Mammary epithelial cell (primary cell): ENCODE measurements at places on chromosomes 5 and 9. TPM values are rescaled to one million over a fixed set of nuclear protein-coding genes. Genes with fewer than 3 reads are reported as not detected.

- DNase-seq: no peak
Measured at GRCh38 chr5:144712090-144712489, 541.4 kb downstream of the KCTD16 start.

GRCh38 chr5:68565427-68565826, 349.9 kb downstream of the PIK3R1 start:
- DNase-seq: no peak

The MED10 gene
- total RNA-seq: 59.5 and 85.0 TPM in 2 replicates

GRCh38 chr9:99137891-99138290, 33.0 kb downstream of the TGFBR1 start:
- DNase-seq: no peak

GRCh38 chr9:125889112-125889475, 141.9 kb downstream of the PBX3 start:
- DNase-seq: peak; percentile 63

DNA sequence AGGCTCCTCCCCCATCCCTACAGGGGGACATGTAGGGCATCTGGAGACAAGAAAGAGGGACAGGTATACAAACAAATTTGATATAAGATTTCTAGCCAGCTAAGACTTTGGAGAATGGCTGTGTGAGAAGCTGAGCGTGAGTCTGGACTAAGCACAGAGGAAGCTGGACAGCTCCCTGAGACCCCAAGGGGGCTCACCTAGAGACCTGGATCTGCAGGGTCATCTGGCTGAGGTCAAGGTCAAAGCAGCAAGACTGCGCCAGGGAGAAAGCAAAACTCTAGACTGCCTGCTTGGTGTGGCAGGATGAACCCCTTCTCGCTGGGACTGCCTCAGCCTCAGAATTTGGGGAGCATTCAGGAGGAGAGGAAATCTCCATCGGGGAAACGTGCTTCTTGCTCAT, 8.0 kb upstream of the GSN start:
- no peak for DNase-seq

GRCh38 chr5:152900332-152900731, 495.3 kb upstream of the NMUR2 start:
- no peak for DNase-seq

The PCDHB16 gene
- 0.21 and 0.56 TPM in 2 replicates for total RNA-seq

The SLC36A3 gene
- not detected in 2 replicates for total RNA-seq

- DNase-seq: peak; percentile 52
Measured at GRCh38 chr5:145960848-145961600, 24.6 kb downstream of the SH3RF2 start.

DNA sequence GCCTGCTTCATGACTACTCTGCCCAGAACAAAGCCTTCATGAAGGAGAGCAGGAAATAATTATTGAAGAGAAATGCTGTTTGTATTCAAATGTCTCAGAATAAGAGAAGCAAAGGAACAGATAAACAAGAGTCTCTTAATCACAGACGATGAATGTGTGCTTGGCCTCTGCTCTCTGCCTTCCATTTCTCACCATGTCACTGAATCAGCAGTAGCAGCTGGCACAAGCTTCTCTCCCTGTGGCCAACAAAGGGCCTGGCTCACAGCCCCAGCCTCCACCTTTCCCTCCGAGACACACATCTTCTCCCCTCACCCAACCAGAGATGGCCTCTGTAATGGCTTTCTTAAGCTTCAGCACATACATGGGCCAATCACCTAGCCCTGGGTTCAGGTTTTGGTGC, 128.1 kb upstream of the SLIT3 start:
- no peak for DNase-seq

The SLC4A9 gene
- under 0.01 TPM for total RNA-seq

DNA sequence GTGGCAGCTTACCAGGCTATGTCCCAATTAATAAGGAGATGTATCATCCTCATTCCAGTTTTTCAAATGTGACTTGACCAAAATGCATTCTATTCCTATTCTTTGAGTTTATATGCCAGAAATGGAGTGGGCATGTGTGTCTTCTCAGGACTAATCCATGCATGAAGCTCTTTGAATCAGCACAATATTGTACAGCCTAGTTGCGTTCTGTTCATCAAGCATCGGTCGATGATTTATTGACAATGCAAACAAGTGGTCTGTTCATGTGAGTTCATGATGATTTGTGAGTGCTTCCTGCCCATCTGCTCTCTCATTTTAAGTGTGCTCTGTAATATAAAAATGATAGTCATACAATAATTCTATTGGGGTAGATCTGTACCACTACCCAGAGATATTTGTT, 48.3 kb downstream of the PALM2AKAP2 start:
- DNase-seq: no peak

The RANBP3L gene
- not detected in 2 replicates for total RNA-seq

The HTR4 gene
- not detected for total RNA-seq

- peak; percentile 73 for DNase-seq
Measured at GRCh38 chr5:149799119-149799623, 69.1 kb downstream of the PPARGC1B start.

DNA sequence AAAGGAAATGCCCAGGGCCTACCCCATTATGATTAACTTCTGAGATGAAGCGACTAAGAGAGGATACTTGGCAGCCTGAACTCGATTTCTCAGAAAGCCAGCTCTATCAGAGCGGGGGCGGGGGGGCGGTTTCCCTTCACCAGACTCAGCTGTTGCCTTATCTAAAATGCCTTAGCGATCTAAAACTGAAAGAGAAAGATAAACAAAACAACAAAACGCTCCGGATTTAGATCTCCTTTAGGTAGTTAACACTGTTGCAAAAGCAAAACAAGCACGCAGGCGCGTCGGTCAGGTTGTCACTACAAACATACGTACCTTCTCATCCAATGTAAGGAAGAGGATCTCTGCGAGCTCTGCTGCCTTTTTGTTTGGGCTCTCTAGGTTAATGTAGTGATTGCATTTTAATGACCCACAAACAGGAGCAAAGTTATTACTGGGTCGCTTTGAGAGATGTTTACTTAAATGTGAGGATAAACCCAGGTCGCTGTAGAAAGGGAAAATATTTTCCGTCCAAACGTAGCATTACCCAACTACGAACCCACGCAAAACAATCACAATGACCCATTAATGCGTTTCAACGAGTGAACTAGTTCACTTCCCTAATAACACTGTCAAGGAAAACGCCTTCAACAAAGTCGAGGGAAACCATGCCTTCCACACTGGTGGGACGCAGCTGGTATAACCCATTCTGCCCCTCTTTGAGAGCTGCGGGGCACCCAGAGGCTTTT, 982 bp downstream of the EPB41L4A start:
- DNase-seq: peak; percentile 46

GRCh38 chr9:107612136-107612535, 122.6 kb upstream of the KLF4 start:
- DNase-seq: no peak

The CCNI2 gene
- not detected in 2 replicates for total RNA-seq

The PCDHGA8 gene
- total RNA-seq: 0.87 and 1.1 TPM in 2 replicates

DNA sequence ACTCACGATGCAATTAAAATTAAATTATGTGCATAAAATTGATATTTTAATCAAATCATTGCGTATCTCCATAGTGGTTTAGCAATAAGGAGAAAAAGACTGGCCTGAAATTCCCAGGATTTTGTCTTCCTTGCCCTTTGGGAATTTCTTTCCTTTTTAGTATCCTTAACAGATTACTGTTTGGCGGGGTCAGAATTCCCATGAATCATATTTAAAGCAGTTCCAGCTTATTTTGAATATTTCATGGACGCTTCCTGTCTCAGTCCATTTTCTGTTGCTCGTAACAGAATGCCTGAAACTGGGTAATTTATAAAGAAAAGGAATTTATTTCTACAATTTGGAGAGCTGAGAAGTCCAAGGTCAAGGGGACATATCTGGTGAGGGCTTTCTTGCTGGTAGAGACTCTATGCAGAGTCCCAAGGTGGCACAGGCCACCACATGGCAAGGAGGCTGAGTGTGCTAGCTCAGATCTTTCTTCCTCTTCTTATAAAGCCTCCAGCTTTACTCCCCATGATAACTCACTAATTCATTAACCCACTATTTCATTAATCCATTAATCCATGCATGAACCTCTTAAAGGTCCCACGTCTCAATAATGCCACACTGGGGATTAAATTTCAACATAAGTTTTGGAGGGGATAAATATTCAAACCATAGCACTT, 37.8 kb downstream of the CDH6 start:
- DNase-seq: no peak

The CNTNAP3 gene
- total RNA-seq: 37.5 TPM

The GKAP1 gene
- 0.66 and 1.3 TPM in 2 replicates for total RNA-seq

- no peak for DNase-seq
Measured at GRCh38 chr9:78697618-78698017, 400.7 kb downstream of the PSAT1 start.

The INIP gene
- 18.0 and 23.2 TPM in 2 replicates for total RNA-seq

The IFNA2 gene
- total RNA-seq: not detected

The SLC2A6 gene
- total RNA-seq: 24.7 TPM

DNA sequence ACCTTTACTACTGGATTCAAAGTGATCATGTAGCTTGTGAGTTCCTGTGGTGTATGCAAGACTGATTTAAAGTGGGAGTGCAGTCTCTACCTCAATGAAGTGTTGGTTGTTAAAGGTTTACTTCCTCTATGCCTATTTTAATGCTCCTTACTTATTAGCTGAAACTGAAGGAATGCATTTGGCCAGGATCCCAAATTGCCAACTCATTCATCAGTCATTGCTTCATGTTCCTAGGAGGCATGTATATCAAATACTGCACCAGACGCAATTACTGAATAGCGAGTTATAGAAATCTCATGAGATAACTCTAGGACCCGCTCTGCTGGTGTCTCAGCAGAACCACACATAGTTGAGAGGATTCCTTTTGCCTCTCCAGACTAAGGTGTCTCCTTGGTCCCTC, 143.0 kb upstream of the RPS23 start:
- peak; percentile 94 for DNase-seq

GRCh38 chr5:138445547-138446271, 6.9 kb downstream of the REEP2 start:
- DNase-seq: no peak

GRCh38 chr5:55429613-55430253, 105.0 kb downstream of the PLPP1 start:
- DNase-seq: no peak

- no peak for DNase-seq
Measured at GRCh38 chr5:131539251-131539650, 95.8 kb downstream of the RAPGEF6 start.

The STPG3 gene
- not detected for total RNA-seq

The CA9 gene
- 3.4 and 18.4 TPM in 2 replicates for total RNA-seq

DNA sequence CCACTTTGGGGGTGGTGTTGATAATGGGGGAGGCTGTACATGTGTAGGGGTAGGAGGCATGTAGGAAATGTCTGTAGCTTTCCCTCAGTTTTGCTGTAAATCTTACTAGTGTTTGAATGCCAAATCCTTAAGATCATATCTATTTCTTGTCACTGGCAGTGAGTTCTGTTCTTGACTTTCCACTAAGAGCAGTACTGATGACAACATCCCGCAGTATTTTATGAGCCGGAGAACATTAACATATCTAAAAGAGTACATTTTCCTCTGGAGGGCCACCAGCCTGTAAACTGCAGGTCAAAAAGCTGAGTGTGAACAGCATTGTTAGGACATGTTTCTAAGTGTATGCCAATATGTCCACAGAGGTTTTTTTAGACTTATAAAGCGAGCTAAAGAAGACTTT, 2.5 kb upstream of the HSPB3 start:
- no peak for DNase-seq

- no peak for DNase-seq
Measured at GRCh38 chr9:79572032-79572607, 355 bp downstream of the TLE4 start.

DNA sequence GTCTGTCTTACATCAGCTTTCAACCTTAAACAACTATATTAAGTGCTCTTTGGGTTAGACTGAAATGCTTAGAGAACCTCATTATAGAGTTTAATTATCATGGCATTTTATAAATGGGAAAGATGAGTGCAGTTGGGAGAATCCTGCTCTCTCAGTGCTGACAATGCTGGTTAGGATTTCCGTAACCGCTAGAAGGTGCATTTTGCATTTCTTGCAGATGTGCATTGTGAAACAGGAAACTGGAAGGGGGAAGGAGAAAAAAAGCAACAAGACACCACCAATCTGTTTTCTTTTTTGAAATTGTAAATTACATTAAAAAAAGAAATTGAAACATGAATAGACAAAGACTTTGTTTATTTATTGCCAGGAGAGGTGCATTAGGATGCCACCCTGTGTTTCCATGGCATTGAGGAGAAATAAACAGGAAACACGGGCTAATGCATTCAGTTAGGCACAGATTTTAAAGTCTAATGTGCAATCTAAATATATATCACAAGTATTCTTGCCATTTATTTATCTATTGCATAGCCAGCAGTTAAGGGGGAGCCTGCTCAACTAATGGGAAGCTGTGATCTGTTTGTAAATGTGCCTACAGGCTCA, 478.9 kb downstream of the PSAT1 start:
- no peak for DNase-seq

GRCh38 chr5:54133917-54134316, 176.5 kb downstream of the ARL15 start:
- DNase-seq: no peak

The LRRC70 gene
- total RNA-seq: 1.2 TPM

- no peak for DNase-seq
Measured at GRCh38 chr5:94777056-94777880, 158.8 kb downstream of the SLF1 start.
